ENCODE measurements at places on chromosomes 2 and 18. TPM values are rescaled to one million over a fixed set of nuclear protein-coding genes. Genes with fewer than 3 reads are reported as not detected.

LRRC30 gene
- not detected for total RNA-seq

SCN9A gene
- total RNA-seq, result 0.27 TPM

CTNNA2 gene
- total RNA-seq, result 10.2 TPM

FAM124B gene
- total RNA-seq, result not detected
